ENCODE measurements at places on chromosomes 1 and 21. TPM values are rescaled to one million over a fixed set of nuclear protein-coding genes. Genes with fewer than 3 reads are reported as not detected.

- no peak for DNase-seq
These were observed 62.1 kb downstream of the B3GALT5 start for GRCh38 chr21:39674801-39675200.

The PAPPA2 gene
- 0.18 TPM for polyA plus RNA-seq

- no peak for DNase-seq
These were observed 667 bp upstream of the NID1 start for GRCh38 chr1:236065509-236066005.

DNA sequence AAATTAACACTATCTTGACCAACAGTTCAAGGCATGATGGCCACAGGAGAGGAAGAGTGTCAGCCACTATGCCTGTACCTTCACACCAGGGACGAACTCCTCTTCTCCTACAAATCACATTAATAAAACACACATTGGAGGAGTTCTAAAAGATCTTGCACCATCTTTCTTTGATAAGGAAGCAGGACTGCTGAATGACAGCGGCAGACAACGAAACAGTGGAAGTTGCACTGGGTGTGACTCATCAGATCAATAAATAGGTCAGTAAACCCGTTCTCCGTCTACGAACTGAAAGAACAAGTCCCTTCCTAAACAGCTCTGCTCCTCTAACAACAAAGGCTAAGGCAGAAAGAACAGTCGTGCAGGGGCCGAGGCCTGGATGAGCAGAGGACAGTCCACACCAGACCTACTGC lies 23.1 kb downstream of the UBE2G2 start:
- no peak for DNase-seq

DNA sequence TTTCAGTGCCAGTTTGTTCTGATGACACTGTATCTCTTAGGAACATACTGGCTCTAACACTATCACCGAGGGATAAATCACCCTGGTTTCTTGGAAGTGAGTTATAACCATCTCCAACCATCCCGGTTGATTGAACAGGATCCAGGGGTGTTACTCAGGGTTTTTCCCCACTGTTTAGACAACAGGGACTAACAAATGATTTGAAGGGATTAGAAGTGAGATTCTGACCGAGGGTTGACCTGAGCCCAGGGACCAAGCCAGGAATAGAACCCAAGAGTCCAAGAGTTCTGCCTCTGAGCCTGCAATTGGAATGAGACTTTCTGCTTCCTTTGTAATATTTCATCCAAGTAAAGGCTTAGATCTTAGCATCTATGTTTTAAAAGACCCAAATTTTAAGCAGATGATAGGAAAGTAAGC lies 154.0 kb downstream of the DHRS3 start:
- DNase-seq, result no peak

The NPPB gene
- polyA plus RNA-seq, result 1,679 TPM

DNA sequence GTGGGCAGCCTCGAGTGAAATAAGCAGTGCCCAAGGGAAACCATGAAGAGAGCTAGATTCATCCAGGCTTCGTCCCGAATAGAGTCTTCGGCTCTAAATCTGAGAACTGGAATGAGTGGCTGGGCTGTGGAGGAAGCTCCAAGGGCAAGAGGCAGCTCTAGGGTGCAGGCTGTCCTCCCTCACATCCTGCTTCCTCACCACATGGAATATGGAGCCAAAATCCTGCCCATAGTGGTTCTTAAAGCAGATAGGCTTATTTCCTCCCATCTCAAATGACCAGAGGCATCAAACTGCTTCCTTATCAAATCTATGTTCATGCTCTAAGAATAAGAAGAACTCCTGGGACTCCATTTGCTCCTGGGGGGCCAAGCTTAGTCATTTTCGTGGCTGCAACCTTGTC lies 2.5 kb downstream of the IL24 start:
- DNase-seq, result no peak

The FMO4 gene
- polyA plus RNA-seq, result 5.5 TPM

- no peak for DNase-seq
These were observed 960 bp downstream of the RCAN1 start for GRCh38 chr21:34613679-34614627.

The FAM167B gene
- 6.5 TPM for polyA plus RNA-seq

The RNF207 gene
- 55.2 TPM for polyA plus RNA-seq

- no peak for DNase-seq
These were observed 87.8 kb upstream of the ATF3 start for GRCh38 chr1:212520746-212521145.

GRCh38 chr1:214518361-214518760 lies 33.0 kb downstream of the PTPN14 start:
- DNase-seq, result no peak

- no peak for DNase-seq
These were observed 45.3 kb upstream of the MTF2 start for GRCh38 chr1:93033785-93034184.

The PDC gene
- polyA plus RNA-seq, result not detected

DNA sequence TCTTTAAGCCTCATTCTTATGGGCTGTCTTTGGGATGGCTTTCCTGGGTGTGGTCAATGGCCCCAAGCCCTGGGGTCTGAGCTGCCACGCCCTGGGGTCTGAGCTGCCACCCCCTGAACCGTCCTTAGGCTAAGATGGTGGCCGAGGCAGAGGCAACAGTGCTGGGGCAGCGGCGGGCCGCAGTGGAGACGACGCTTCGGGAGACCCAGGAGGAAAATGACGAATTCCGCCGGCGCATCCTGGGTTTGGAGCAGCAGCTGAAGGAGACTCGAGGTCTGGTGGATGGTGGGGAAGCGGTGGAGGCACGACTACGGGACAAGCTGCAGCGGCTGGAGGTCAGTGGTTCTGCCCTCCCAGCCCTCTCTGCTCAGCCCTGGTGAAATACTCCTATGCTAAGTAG lies 10.3 kb upstream of the TUFT1 start:
- no peak for DNase-seq

The GORAB gene
- polyA plus RNA-seq, result 4.6 TPM

The SLAMF8 gene
- polyA plus RNA-seq, result 0.52 TPM

DNA sequence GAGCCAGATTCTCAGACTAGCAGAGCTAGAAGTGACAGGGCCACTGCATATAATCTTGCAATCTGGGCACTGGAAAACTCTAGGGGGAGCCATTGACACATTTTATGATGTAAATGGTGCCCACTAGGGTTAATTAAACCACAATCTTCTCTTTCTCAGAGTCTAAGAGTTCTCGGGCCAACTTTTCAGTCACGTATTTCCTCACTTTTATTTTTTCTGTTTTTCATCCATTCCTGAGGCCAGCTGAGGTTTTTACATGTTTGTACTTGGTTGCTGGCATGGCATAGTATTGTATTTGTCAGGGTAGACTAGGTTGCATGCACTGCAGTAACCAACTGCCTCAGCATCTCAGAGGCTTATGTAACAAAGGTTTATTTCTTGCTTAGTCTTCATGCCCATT lies 138.2 kb downstream of the ZNF326 start:
- no peak for DNase-seq

GRCh38 chr1:174413632-174414031 lies 34.1 kb upstream of the GPR52 start:
- DNase-seq, result no peak

All from right cardiac atrium (tissue), 5 donors.